ENCODE measurements at places on chromosomes 7 and 10. TPM values are rescaled to one million over a fixed set of nuclear protein-coding genes. Genes with fewer than 3 reads are reported as not detected.

Gene CC2D2B
- 0.58 TPM for total RNA-seq

GRCh38 chr10:112332509-112333228 lies 41.2 kb upstream of the ACSL5 start:
- DNase-seq: no peak
- H3K4me1 ChIP-seq: no peaks in the 10 kb centered on the region
- H3K36me3 ChIP-seq: no peaks in the 10 kb centered on the region
- H3K4me3 ChIP-seq: no peak overlapping the region
- H3K27me3 ChIP-seq: peaks cover 2% of the 10 kb centered on the region

- peaks cover 5% of the 10 kb centered on the region for H3K4me1 ChIP-seq
- no peak overlapping the region for H3K27ac ChIP-seq
- H3K36me3 ChIP-seq: no peaks in the 10 kb centered on the region
- no peak for DNase-seq
- no peaks in the 10 kb centered on the region for H3K27me3 ChIP-seq
Observed at GRCh38 chr7:70142247-70142932, 544.1 kb downstream of the AUTS2 start.

- no peaks in the 10 kb centered on the region for H3K4me1 ChIP-seq
- no peaks in the 10 kb centered on the region for H3K27me3 ChIP-seq
- DNase-seq: no peak
- no peak overlapping the region for H3K27ac ChIP-seq
- H3K4me3 ChIP-seq: no peak overlapping the region
- no peaks in the 10 kb centered on the region for H3K36me3 ChIP-seq
Observed at GRCh38 chr7:46192271-46192670, 271.2 kb upstream of the IGFBP3 start.

GRCh38 chr7:38273286-38273995 lies at the start of gene TARP:
Gene TARP, minus strand, starts transcription at chr7:38273636.
- H3K36me3 ChIP-seq: no peaks in the 10 kb centered on the region
- H3K27ac ChIP-seq: no peak within 1 kb of the TSS
- H3K4me3 ChIP-seq: no peak within 1 kb of the TSS
- no peaks in the 10 kb centered on the region for H3K27me3 ChIP-seq
- no peak for DNase-seq
- no peaks in the 10 kb centered on the region for H3K4me1 ChIP-seq

Measured in muscle of leg (tissue), 16 donors.